ENCODE measurements at places on chromosomes 6 and 20. TPM values are rescaled to one million over a fixed set of nuclear protein-coding genes. Genes with fewer than 3 reads are reported as not detected.

The PSORS1C2 gene
- 0.49 TPM for total RNA-seq

The NKX2-4 gene
- total RNA-seq: not detected

The MACROD2 gene
- 8.7 TPM for total RNA-seq

The HSPA1L gene
- 2.5 TPM for total RNA-seq

The PLCB4 gene
- total RNA-seq: 28.9 TPM

The DPPA5 gene
- total RNA-seq: not detected

The ZNF292 gene
- total RNA-seq: 89.9 TPM

The TRIM38 gene
- 0.05 TPM for total RNA-seq

The MAFB gene
- total RNA-seq: 4.6 TPM

The MATN4 gene
- not detected for total RNA-seq

The DCDC2 gene
- total RNA-seq: not detected

The SIRPD gene
- not detected for total RNA-seq

The RAB32 gene
- total RNA-seq: 8.6 TPM

DNA sequence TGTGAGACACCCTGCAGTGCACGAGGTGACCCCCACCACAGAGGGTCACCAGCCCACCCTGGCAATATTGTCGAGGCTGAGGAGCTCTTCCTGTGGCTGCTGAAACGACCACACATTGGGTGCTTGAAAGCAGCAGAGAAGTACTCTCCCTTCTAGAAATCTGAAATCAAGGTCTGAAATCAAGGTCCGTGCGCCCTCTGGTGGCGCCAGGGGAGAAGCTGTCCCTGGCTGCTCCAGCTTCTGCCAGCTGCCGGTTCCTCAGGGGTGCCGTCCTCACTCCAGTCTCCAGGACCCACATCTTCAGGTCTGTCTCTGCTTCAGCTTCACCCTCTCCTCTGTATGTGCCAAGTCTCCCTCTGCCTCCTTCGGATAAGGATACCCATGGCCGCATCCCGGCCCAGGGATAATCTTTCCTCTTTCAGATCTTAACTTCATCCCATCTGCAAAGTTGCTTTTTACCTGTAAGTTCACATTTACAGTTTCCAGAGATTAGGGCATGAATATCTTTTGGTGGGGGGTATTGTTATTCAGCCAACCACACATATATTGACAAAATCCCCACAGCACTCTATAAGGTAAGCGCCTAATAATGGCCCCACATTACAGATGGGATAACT is 108.3 kb upstream of the PHACTR3 start:
- H3K4me1 ChIP-seq: no peaks in the 10 kb centered on the region
- peaks cover 1% of the 10 kb centered on the region for H3K27me3 ChIP-seq
- no peak overlapping the region for H3K27ac ChIP-seq
- no peaks in the 10 kb centered on the region for H3K36me3 ChIP-seq
- DNase-seq: peak; percentile 86
- no peak overlapping the region for H3K4me3 ChIP-seq

GRCh38 chr20:5002077-5002413 is 735 bp upstream of the SLC23A2 start:
- no peak overlapping the region for H3K27ac ChIP-seq
- peak overlapping the region; percentile 87 for H3K4me3 ChIP-seq
- H3K4me1 ChIP-seq: no peaks in the 10 kb centered on the region
- peak; percentile 20 for DNase-seq
- H3K36me3 ChIP-seq: no peaks in the 10 kb centered on the region
- peaks cover 12% of the 10 kb centered on the region for H3K27me3 ChIP-seq

GRCh38 chr6:62357835-62358234 is 71.8 kb upstream of the KHDRBS2 start:
- no peaks in the 10 kb centered on the region for H3K36me3 ChIP-seq
- no peaks in the 10 kb centered on the region for H3K27me3 ChIP-seq
- H3K4me3 ChIP-seq: no peak overlapping the region
- no peak overlapping the region for H3K27ac ChIP-seq

- DNase-seq: no peak
- H3K27ac ChIP-seq: no peak overlapping the region
- H3K36me3 ChIP-seq: no peaks in the 10 kb centered on the region
Observed at GRCh38 chr6:79377047-79377446, 142.6 kb upstream of the HMGN3 start.

DNA sequence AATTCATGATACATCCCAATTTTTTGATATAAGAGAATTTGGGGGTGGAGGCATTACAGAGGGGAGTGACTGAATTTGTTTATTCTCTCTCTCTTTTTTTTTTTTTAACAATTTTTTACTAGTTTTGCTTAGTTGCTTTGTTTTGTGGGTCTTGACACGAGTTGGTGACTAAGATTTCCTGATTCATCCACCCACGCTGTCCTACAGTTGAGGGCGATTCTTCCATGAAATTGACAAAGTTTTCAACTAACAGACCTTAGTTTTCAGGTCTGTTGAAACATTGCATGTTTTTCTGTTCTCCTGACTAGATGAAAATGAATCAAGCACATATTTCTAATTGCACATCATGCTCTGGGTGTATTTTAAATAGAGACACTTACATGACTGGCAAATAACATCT is 613.8 kb downstream of the TFAP2B start:
- H3K4me1 ChIP-seq: no peaks in the 10 kb centered on the region
- no peaks in the 10 kb centered on the region for H3K36me3 ChIP-seq
- no peak overlapping the region for H3K4me3 ChIP-seq
- H3K27me3 ChIP-seq: no peaks in the 10 kb centered on the region
- no peak overlapping the region for H3K27ac ChIP-seq
- DNase-seq: no peak

- DNase-seq: no peak
- peaks cover 40% of the 10 kb centered on the region for H3K4me1 ChIP-seq
- H3K4me3 ChIP-seq: peak overlapping the region; percentile 49
- no peaks in the 10 kb centered on the region for H3K36me3 ChIP-seq
Observed at GRCh38 chr20:48822879-48823385, 4.9 kb downstream of the PREX1 start.

DNA sequence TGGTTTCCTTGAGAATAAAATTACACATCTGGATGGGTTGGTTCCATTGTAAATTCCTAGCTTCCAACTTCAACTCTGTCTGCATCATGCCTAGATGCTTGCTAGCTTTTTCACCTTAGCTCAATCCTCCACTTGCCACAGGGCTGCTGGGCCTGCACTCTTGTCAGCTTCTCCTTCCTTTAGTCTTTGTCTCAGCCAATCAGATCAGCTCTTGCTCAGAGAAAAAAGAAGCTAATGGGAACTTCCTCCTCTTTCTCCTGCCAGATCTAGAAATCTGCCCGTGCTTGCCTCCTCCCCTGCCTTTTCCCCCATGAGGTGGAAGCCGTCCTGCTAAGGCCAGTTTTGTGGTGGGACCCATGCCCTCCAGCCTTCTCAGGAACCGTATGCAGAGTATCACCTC is 18.5 kb downstream of the RAE1 start:
- H3K27me3 ChIP-seq: no peaks in the 10 kb centered on the region
- no peak overlapping the region for H3K4me3 ChIP-seq
- DNase-seq: no peak

DNA sequence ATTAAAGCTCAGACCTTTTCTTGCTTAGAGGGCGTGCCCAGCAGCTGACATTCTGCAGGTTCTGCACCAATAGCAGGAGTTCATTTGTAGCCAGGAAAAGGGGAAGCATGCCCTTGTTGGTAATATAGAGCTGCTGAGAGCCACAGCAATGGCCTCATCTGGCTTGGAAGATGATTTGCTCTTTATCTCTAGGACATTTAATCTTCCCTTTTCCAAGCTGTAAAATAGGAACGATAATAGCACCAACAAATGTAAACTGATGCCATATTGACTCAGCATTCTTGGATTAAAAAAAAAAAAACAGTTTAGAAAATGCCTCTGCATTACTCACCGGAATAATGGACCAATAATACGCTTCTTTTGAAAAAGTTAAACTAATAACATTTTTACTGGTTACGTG is 93.4 kb upstream of the SLC2A12 start:
- no peak overlapping the region for H3K27ac ChIP-seq
- no peak overlapping the region for H3K4me3 ChIP-seq
- no peak for DNase-seq
- H3K27me3 ChIP-seq: no peaks in the 10 kb centered on the region

DNA sequence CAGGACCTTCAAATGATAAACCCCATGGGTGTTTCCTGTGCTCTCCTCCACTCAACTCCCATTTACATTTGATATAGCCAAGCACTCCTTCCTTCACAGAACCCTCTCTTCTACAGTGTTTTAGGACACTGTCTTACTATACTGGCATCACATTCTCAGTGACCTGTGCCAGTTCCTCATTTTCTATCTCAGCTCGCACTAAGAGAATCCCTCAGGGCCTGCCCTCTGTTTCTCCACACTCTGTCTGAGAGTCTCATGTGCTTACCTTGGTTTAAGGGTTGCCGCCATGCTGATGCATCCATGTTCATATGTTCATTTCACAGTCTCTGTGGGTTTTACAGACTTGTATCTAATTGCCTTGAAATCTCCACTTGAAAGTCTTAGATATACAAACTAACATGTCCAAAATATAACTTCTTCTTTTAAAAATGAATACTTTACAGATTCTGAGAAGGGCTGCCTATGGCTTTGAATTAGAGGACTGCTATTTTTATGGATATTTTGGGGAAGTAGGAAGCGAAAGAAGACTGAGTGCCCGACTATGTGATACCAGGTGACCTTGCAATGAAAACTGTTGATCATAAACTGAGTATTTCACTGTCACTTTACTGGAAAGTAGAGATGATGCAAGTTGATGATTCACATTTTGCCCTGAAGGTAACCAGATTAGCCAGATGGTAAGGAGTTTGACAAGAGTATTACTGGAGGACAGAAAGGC is 153.1 kb upstream of the SIM1 start:
- H3K27me3 ChIP-seq: peaks cover 3% of the 10 kb centered on the region
- H3K36me3 ChIP-seq: peaks cover 9% of the 10 kb centered on the region
- no peak overlapping the region for H3K4me3 ChIP-seq
- DNase-seq: no peak

DNA sequence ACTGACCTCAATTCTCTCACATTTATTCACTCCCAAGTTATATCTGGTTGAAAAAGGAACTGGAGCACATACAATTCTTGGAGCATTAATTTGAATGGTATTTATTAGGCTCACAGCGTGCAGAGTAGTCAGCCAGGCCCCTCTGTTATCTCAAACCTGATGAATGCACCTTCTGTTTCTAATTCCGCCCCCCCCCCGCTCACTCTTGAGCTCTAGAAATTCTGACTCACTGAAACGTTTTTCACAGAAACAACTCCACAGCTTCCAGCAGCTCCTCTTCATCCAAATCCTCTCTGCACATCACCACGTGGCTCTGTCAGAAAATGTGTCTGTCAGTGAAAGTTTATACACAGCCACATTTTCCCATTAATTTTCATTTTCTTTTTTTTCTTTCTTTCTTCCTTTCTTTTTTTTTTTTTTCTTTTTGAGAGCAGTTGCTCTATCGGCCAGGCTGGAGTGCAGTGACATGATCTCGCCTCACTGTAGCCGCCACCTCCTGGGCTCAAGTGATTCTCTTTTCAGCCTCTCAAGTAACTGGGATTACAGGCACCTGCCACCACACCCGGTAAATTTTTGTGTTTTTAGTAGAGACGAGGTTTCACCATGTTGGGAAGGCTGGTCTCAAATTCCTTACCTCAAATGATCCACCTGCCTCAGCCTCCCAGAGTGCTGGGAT is 109.4 kb downstream of the TBXT start:
- H3K27me3 ChIP-seq: no peaks in the 10 kb centered on the region
- no peak for DNase-seq
- H3K36me3 ChIP-seq: peaks cover 14% of the 10 kb centered on the region

DNA sequence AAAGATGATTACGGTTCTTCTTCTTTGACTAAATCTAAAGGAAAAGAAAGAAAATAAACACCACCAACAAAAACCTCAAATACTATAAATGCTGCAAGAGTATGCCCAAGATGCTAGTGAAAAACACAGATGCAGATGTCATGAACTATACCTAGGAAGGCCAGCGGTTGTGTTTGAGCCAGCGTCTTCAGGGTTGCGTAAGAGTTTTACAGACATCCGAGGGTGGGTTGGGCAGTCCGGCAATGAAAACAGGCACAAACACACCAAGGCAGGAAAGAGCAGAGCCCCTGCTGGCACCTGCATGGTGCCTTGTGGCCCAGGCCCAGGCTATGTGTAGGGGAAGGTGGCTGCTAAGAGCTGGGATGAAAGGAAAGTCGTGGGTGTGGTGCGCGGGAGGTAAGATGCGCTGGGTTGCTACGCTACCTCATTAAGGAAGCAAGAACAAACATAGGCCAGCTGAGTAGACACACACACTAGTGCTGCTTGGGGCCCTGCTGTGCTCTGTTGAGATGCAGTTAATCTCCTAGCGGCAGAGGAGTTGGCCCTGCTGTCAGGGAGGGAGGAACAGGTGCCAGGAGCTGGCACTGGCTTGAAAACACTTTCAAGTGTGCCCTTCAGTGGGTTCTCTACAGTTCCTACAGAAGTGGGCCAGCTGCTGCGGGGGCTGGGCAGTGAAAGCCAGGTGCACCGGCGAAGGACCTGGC is 170.2 kb upstream of the PLN start:
- no peak overlapping the region for H3K27ac ChIP-seq
- no peaks in the 10 kb centered on the region for H3K27me3 ChIP-seq
- H3K4me1 ChIP-seq: no peaks in the 10 kb centered on the region
- peak; percentile 13 for DNase-seq
- H3K4me3 ChIP-seq: no peak overlapping the region

DNA sequence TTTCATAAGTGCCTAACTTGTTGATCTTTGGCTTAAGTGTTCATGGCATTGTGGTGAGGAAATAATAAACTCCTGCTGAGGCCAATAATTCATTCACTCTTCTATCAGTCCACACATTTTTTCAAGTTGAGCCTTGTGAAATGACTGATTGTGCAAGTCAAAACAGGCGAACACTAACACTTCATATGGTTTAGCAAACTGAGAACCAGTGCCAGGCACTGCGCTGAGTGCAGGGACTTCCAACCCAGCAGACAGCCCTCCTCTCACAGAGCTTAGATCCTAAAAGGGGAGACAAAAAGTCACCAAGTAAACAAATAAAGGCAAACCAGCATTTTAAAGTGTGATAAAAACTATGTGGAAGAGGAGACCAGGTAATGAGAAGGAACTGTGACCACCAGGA is 435.0 kb downstream of the PTPRT start:
- no peak overlapping the region for H3K4me3 ChIP-seq
- DNase-seq: no peak
- H3K27me3 ChIP-seq: peaks cover 2% of the 10 kb centered on the region
- peaks cover 2% of the 10 kb centered on the region for H3K4me1 ChIP-seq
- no peaks in the 10 kb centered on the region for H3K36me3 ChIP-seq

DNA sequence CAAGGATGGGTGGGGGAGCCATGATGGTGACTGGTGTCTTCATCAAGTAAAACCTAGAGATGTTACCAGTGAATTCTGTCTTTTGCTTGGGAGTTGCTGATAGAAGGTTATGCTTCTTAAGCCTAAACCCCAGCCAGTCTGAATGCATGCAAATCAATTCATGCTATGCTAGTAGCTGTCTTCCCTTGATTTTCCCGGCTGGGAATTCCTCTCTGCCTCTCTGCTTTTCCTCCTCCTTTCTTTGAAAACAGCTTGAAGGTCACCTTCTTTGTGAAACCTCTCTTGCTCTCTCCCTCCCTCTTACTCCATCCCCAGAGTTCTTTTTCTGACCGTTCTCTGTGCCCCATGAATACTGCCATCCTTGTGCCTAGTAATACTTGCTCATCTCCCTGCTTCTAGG is 58.9 kb downstream of the TMEM200A start:
- peak overlapping the region; percentile 34 for H3K27ac ChIP-seq
- no peak overlapping the region for H3K4me3 ChIP-seq
- H3K4me1 ChIP-seq: peaks cover 13% of the 10 kb centered on the region
- peaks cover 2% of the 10 kb centered on the region for H3K27me3 ChIP-seq
- DNase-seq: no peak
- H3K36me3 ChIP-seq: no peaks in the 10 kb centered on the region

GRCh38 chr6:134830940-134831339 is 119.0 kb downstream of the ALDH8A1 start:
- H3K36me3 ChIP-seq: no peaks in the 10 kb centered on the region
- H3K4me3 ChIP-seq: no peak overlapping the region
- peaks cover 11% of the 10 kb centered on the region for H3K4me1 ChIP-seq
- peak overlapping the region; percentile 48 for H3K27ac ChIP-seq
- no peaks in the 10 kb centered on the region for H3K27me3 ChIP-seq
- no peak for DNase-seq
